ENCODE measurements at places on chromosomes 2 and 18. TPM values are rescaled to one million over a fixed set of nuclear protein-coding genes. Genes with fewer than 3 reads are reported as not detected.

The NAPG gene
- 11.3 TPM for total RNA-seq

The POLR1B gene
- total RNA-seq: 24.1 TPM

The EPG5 gene
- total RNA-seq: 3.8 TPM

The HOXD10 gene
- 5.3 TPM for total RNA-seq

The NBEAL1 gene
- total RNA-seq: 3.7 TPM

The NOP58 gene
- 119 TPM for total RNA-seq

The CAVIN2 gene
- 72.9 TPM for total RNA-seq

The ITPRID2 gene
- total RNA-seq: 36.2 TPM

The GDF7 gene
- total RNA-seq: 0.09 TPM

The C1GALT1C1L gene
- total RNA-seq: 2.3 TPM

The SYT4 gene
- not detected for total RNA-seq

The CXCR1 gene
- total RNA-seq: not detected

The RNMT gene
- total RNA-seq: 18.2 TPM

The TMEM178A gene
- 0.08 TPM for total RNA-seq

The MRPS9 gene
- 31.3 TPM for total RNA-seq

The NXPH2 gene
- total RNA-seq: not detected

The MAT2A gene
- total RNA-seq: 655 TPM

The SEH1L gene
- 26.1 TPM for total RNA-seq

The CABYR gene
- 18.9 TPM for total RNA-seq

The CD8B2 gene
- not detected for total RNA-seq

The LCT gene
- total RNA-seq: 0.05 TPM

The OTOS gene
- total RNA-seq: not detected

The SUCLG1 gene
- 93.4 TPM for total RNA-seq

The UGT1A8 gene
- 0.05 TPM for total RNA-seq

The IL36A gene
- not detected for total RNA-seq

The OSR1 gene
- total RNA-seq: 9.3 TPM

The LIPG gene
- total RNA-seq: 0.34 TPM

The HNMT gene
- total RNA-seq: 1.3 TPM

The APLF gene
- total RNA-seq: 0.66 TPM

The HAAO gene
- total RNA-seq: not detected

The MARCHF4 gene
- 25.5 TPM for total RNA-seq

The PGAP1 gene
- total RNA-seq: 2.1 TPM

The CD28 gene
- total RNA-seq: not detected

The LCLAT1 gene
- total RNA-seq: 14.3 TPM

The UGT1A4 gene
- 0.07 TPM for total RNA-seq

The RAB6C gene
- not detected for total RNA-seq

The SULT1C4 gene
- not detected for total RNA-seq

The COA5 gene
- total RNA-seq: 23.4 TPM

The SNX17 gene
- total RNA-seq: 142 TPM

The ADCYAP1 gene
- total RNA-seq: not detected

The AP1S3 gene
- total RNA-seq: 28.6 TPM

The CDH2 gene
- 60.1 TPM for total RNA-seq

The ANKAR gene
- 1.3 TPM for total RNA-seq

The TCF23 gene
- not detected for total RNA-seq

The NDC80 gene
- total RNA-seq: 14.3 TPM

The PIEZO2 gene
- 0.70 TPM for total RNA-seq

The SLC4A5 gene
- 0.47 TPM for total RNA-seq

The TSPYL6 gene
- total RNA-seq: not detected

All from A549 treated with Hydrocortisone at 1 μM for 4 hours (cell line).